ENCODE measurements at places on chromosomes 6 and 20. TPM values are rescaled to one million over a fixed set of nuclear protein-coding genes. Genes with fewer than 3 reads are reported as not detected.

- no peak for DNase-seq
- no peaks in the 10 kb centered on the region for H3K36me3 ChIP-seq
- no peak overlapping the region for H3K4me3 ChIP-seq
- no peaks in the 10 kb centered on the region for H3K27me3 ChIP-seq
These were observed 490.9 kb upstream of the SOX4 start for GRCh38 chr6:21102624-21103023.

DNA sequence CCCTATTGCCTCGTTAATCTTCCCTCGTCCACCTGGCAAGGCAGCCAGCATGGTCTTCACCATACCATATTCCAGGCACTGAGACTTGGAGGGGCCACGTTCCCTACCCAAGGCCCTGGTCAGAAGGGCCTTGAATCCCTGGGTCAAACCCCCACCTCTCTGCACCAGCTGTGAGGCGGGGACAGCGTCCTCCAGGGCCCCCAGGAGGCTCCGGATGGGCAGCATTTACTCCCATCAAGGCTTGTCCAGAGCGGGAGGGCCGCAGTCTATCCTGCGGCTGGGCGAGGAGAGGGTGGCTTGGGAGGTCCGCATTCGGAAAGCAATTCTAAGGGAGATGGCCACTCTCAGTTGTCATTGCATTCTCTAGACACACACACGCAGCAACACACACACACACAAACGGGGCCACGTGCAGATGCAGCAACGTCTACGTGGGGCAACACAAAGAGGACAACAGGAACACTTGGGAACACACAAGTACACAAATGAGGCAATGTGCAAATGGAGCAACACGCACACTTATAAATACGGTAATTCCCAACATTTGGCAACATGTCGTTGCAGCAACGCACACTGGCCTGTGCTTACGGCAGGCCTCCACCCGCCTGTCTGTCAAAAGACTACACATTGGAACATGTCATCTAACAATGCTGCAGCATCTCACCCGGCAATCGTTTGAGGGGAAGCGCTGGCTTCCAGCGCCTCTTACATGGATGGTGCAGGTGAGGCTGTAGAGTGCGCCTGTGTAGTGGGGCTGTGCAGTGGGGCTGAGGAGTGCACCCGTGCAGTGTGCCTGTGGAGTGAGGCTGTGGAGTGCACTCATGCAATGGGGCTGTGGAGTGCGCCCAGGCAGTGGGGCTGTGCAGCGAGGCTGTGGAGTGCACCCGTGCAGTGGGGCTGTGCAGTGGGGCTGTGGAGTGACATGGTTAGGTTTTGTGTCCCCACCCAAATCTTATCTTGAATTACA lies 12.9 kb upstream of the NTSR1 start:
- H3K27me3 ChIP-seq, result peaks cover 19% of the 10 kb centered on the region
- H3K4me1 ChIP-seq, result peaks cover 16% of the 10 kb centered on the region
- no peak overlapping the region for H3K27ac ChIP-seq
- no peak overlapping the region for H3K4me3 ChIP-seq
- DNase-seq, result no peak

DNA sequence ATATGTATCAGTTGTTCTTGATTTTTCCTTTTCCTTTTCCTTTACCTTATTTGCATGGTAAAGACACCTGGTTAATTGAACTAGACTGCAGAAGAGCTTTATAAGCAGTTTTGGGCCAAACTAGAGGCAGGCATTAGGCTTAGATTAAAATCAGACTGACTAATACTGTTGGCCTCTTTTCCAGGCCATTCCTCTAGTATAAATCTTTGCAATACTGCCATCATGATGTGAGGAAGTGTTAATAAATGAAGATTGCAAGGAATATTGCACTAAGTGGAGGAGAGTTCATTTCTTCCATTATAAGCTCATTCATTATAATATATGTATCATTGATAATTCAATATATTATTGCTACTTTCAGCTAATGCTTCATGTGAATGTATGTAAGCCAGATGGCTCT lies 163.8 kb downstream of the MMUT start:
- no peaks in the 10 kb centered on the region for H3K4me1 ChIP-seq
- H3K4me3 ChIP-seq, result no peak overlapping the region
- no peak overlapping the region for H3K27ac ChIP-seq
- H3K27me3 ChIP-seq, result no peaks in the 10 kb centered on the region
- no peaks in the 10 kb centered on the region for H3K36me3 ChIP-seq
- no peak for DNase-seq

DNA sequence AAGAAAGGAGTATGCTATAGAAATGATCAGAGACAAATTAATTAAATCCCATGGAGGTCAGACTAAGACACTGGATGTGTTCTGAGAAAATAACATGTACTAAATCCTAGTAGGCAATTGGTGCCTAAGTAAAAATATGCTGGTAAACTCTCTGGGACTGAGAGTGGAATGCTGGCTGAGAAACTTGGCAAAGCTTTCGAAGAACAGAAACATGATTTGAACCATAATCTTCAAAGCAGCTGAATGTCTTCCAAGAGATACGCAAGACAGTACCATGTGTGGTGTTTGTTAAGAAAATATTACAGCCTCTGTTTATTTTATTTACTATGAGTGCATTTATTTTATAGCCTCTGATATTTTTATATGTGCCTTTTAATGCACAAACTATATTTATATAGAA lies 55.2 kb downstream of the EFHC1 start:
- no peaks in the 10 kb centered on the region for H3K4me1 ChIP-seq
- H3K27ac ChIP-seq, result no peak overlapping the region
- H3K36me3 ChIP-seq, result no peaks in the 10 kb centered on the region
- no peaks in the 10 kb centered on the region for H3K27me3 ChIP-seq

DNA sequence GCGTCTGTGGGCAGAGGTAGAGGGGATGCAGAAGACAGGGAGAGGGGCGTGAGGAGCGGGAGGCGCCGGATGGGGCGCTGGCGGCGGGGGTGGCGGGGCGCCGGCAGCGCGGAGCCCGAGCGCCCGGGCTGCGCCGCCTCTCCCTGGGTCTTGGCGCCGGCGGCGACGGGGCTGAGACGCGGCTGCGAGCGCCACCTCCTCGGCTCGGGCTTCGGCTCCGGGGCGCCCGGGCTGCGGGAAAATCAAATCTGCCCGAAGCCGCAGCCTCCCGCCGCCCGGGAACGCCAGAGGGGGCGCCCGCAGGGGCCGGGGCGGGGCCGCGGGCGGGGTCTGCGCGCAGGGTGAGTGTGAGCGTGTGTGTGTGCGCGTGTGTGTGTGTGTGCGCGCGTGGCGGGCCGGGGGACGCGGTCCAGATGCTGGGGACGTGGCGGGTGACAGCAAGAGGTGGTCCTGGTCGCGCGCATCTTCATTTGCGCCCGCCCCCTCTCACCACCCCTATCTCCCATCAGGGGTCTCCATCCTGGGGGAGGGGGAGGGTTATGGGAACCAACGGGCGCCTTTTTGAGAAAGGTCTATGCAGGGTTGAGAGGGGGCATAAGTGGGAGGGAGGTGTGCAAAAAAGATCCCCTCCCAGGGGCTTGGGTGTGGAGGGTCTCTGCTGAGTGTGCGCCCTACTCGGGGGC lies 646 bp upstream of the CPNE5 start:
- H3K4me3 ChIP-seq, result peak overlapping the region; percentile 24
- no peaks in the 10 kb centered on the region for H3K36me3 ChIP-seq
- H3K4me1 ChIP-seq, result peaks cover 25% of the 10 kb centered on the region
- H3K27ac ChIP-seq, result no peak overlapping the region
- peaks cover 40% of the 10 kb centered on the region for H3K27me3 ChIP-seq

GRCh38 chr6:124158024-124158423 lies 354.4 kb downstream of the NKAIN2 start:
- no peaks in the 10 kb centered on the region for H3K27me3 ChIP-seq
- no peak for DNase-seq
- H3K36me3 ChIP-seq, result no peaks in the 10 kb centered on the region
- no peak overlapping the region for H3K4me3 ChIP-seq
- H3K27ac ChIP-seq, result no peak overlapping the region
- no peaks in the 10 kb centered on the region for H3K4me1 ChIP-seq

The ENPP5 gene
- total RNA-seq, result 6.0 TPM

DNA sequence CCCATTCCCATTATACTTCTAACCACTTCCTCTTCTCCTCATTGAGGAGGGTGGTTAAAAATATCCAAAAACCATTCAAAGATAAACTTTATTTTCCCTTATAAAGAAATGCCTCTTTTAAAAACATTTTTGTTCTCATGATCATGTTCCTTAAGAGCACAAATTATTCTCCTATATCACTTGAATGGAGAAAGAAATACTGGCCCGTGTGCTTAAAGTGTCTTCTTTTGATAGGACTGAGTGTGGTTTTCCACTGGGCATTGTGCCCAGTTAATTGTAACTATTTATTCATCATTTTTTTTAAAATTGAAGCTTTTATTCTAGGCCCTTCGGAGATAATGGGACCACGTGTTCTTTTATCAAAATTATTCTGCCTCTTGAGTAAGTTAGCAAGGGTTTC lies 871.5 kb downstream of the QKI start:
- no peaks in the 10 kb centered on the region for H3K4me1 ChIP-seq
- no peak for DNase-seq
- H3K4me3 ChIP-seq, result no peak overlapping the region
- no peaks in the 10 kb centered on the region for H3K27me3 ChIP-seq
- no peaks in the 10 kb centered on the region for H3K36me3 ChIP-seq

The HRH3 gene
- not detected for total RNA-seq

DNA sequence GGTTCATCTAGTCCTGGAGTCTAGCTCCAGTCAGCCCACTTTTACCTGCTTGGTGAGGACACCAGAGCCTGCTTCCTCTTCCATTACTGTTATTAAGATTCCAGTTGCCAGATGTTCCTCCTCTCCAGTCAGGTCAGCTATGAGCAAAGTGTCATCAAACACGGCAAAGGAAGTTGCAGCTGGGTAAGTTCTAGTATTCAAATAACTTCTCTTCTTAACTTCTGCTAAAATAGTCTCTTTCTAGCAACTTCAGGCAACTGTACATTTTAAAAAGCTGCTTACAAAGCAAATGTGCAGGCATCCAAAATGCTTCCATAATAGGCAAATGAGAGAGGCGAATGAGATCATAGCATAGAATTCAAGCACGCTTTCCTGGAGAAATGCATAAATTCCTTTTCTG lies 18.4 kb upstream of the MRPS18A start:
- H3K36me3 ChIP-seq, result no peaks in the 10 kb centered on the region
- H3K4me3 ChIP-seq, result no peak overlapping the region
- DNase-seq, result no peak
- H3K27ac ChIP-seq, result peak overlapping the region; percentile 68
- no peaks in the 10 kb centered on the region for H3K27me3 ChIP-seq

DNA sequence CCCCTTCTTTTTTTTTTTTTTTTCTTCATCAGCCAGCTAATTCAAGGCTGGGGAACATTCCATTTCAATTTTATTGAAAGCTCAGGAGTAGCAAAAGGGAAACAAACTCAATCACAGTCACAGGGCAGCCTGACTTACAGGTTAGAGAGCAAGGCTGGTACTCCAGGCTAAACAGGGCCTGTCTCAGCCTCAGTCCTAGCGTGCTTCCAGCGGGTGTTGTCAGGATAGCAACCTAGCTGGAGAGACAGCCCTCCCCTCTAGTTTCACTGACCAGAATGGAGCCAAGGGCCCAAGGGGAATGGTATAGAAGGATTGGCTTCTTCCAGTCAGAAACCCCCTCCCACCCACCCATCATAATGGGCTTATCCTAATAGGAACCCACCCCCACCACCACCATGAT lies 132.9 kb downstream of the PXDC1 start:
- H3K4me3 ChIP-seq, result no peak overlapping the region
- H3K27me3 ChIP-seq, result no peaks in the 10 kb centered on the region
- H3K4me1 ChIP-seq, result no peaks in the 10 kb centered on the region
- H3K27ac ChIP-seq, result no peak overlapping the region

The C6orf120 gene
- 24.8 TPM for total RNA-seq

The TOX2 gene
- 5.9 TPM for total RNA-seq

DNA sequence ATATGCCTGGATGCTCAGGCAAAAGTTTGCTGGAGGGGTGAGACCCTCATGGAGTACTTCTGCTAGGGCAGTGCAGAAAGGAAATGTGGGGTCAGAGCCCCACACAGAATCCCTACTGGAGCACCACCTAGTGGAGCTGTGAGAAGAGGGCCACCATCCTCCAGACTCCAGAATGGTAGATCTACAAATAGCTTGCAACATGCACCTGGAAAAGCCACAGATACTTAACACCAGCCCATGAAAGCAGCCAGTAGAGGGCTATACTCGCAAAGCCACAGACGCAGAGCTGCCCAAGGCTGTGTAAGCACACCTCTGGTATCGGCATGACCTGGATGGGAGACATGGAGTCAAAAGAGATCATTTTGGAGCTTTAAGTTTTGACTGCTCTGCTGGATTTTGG lies 60.7 kb upstream of the GJE1 start:
- H3K36me3 ChIP-seq, result no peaks in the 10 kb centered on the region
- no peaks in the 10 kb centered on the region for H3K4me1 ChIP-seq
- H3K27ac ChIP-seq, result no peak overlapping the region
- DNase-seq, result no peak
- no peak overlapping the region for H3K4me3 ChIP-seq
- no peaks in the 10 kb centered on the region for H3K27me3 ChIP-seq

The DPPA5 gene
- total RNA-seq, result not detected

GRCh38 chr6:72999995-73000394 lies 225.3 kb downstream of the KHDC1L start:
- H3K27me3 ChIP-seq, result no peaks in the 10 kb centered on the region
- H3K4me3 ChIP-seq, result no peak overlapping the region
- H3K27ac ChIP-seq, result no peak overlapping the region
- no peak for DNase-seq
- no peaks in the 10 kb centered on the region for H3K36me3 ChIP-seq
